ENCODE measurements at places on chromosomes 1 and 21.

DNA sequence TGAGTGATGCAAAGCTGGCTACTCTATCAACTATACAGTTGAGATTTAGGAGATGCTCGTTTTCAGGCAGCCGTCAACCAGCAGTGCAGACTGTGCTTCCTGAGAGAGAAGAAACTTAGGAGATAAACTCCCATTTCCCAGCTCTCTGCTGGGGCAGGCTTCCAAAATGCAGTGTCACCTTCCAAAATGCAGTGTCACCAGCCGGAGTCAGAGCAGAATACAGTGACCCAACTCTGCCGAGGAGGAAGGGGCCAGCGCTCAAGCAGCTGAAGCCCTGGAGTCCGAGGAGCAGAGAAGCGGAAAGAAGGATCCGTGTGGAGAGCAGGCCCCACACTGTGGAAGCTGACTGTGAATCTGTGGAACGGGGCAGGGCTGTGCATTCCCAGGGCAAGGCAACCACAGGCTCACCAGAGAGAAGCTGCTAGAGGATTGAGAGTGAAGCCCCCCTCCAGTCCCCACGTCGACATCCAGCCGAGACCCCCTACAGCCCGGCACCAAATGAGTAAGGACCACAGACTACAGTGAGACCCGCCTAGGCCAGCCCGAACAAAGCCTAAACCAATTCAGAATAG is 703 bp upstream of the KRTAP12-1 start:
- DNase-seq = no peak

DNA sequence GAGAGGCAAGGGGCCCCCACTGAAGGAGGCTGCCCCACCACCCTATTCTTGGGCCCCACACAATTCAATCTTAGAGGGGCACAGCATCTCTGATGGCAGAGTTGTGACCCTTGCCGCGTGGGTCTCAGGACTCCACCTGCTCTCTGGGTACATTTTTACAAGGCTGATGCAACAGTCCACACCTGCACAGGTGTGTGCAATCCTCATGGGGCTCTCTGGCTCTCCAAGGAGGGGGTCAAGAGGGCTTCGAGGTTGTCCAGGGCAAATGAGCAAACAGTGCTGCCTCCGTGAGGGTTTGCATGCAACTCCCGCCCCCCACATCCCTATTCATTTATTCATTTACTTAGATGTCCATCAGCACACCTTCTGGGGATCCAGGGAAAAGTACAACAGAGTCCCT is 81.6 kb upstream of the IFFO2 start:
- DNase-seq = no peak

GRCh38 chr1:32639489-32640075 is 10.8 kb downstream of the ZBTB8OS start:
- DNase-seq = no peak

DNA sequence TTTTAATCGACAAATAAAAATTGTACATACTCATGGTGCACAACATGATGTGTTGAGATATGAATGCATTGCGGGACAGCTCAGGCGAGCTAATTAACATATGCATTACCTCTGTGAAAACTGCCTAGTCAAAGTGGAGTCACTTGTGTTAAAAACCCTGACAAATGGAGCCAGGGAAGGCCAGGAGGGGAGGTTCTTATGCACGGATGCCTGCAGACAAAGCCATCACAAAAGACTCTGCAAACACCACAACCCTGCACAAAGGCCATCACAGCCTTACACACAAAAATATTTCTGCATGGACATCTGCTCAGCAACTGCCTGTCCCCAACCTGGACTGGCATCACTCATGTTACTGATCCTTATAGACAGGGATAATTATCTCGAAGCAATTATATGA is 204.4 kb upstream of the AJAP1 start:
- no peak for DNase-seq

GRCh38 chr1:89573410-89573809 is 48.8 kb downstream of the LRRC8B start:
- DNase-seq = no peak

DNA sequence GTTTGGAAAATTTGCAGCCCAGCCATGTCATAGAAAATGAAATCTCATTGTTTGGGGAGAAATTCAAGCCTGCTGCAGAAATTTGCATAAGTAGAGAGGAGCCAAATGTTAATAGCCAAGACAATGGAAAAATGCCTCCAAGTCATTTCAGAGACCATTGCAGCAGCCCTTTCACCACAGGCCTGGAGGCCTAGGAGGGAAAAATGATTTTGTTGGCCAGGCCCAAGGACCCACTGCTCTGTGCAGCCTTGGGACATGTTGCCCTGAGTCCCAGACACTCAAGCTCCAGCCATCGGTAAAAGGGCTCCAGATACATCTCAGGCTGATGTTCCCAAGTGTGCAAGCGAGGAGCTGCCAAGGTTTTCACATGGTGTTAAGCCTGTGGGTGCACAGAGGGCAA is 1.1 kb downstream of the KRTAP19-2 start:
- no peak for DNase-seq

GRCh38 chr1:20343149-20343937 is 52.7 kb downstream of the VWA5B1 start:
- DNase-seq = peak; percentile 25

DNA sequence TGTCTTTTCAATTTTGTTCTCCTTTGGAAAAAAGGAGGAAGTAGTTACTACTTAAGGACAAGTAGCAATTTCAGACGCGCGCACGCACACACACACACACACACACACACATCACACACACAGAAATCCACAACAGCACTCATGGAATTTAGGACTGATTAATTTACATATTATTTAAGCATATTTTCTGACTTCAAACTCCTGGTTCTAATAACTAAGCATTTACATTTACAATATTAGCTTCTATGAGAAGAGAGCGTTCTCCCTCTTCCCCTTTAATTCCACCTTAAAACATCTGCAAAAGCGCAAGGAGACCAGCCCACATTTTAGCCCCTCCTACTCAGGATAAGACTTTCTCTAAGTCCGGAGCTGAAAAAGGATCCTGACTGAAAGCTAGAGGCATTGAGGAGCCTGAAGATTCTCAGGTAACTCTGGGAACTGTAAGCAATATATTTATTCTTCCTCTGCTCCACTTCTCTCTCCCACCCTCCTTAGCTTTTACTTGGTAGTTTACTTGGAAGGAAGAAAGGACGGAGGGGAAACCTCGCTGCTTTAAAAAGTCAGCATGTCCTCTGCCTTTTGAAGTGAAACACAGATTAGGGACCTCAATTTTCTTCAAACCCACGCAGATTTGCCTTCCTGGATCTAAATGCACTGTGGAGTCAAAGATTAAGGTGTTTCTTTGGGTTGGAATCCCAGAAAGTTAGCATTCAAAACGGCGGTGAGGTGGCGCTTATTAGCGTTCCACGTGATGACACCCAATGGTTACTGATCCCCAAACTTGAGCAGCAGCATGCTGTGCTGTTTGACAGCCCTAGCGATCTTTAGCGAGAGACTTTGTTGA is at the start of gene PLA2G4A:
Gene PLA2G4A (plus strand): TSS at position 339 of the 844 bp plus-strand sequence. CDS start 25,406 bp downstream, outside the sequence.
- peak; percentile 21 for DNase-seq

DNA sequence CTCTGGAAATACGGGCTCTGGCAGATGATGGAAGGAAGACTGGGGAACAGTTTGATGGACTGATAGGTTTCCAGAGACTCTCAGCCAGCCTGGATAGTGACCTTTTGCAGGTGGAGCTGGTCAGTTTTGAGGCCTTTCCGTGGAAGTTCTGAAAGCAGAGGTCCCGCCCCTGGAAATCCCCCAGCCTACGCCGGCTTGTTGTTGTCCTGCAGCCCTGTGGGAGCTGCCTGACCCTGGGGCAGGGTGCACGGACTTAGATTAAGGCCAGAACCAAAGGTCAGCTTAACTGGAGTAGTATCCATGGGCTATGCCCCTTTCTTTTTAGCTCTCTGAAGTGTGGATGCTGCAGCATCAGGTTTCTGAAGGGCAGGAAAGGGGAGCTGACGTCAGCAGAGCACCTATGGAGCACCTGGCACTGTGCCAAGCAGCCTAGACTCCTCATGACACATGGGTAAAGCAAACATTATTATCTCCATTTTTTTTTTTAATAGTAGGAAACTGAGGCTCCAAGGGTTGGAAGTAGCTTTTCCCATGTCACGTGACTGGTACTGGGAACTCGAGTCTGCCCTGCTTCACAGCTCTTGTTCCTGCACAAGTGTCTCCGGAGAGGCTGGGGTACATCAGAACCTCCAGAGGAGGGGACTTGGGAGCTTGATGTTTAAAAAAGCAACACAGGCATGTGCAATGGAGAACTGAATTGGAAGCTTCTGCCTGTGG is 38.5 kb downstream of the IER5 start:
- DNase-seq = no peak

GRCh38 chr1:86696522-86696921 is 7.9 kb upstream of the SH3GLB1 start:
- no peak for DNase-seq

- no peak for DNase-seq
Observed at GRCh38 chr1:26160527-26161414, 1.9 kb downstream of the FAM110D start.

- DNase-seq = no peak
Observed at GRCh38 chr1:115063228-115063901, 25.9 kb downstream of the TSPAN2 start.

- DNase-seq = no peak
Observed at GRCh38 chr1:161987872-161988271, 35.8 kb downstream of the OLFML2B start.

DNA sequence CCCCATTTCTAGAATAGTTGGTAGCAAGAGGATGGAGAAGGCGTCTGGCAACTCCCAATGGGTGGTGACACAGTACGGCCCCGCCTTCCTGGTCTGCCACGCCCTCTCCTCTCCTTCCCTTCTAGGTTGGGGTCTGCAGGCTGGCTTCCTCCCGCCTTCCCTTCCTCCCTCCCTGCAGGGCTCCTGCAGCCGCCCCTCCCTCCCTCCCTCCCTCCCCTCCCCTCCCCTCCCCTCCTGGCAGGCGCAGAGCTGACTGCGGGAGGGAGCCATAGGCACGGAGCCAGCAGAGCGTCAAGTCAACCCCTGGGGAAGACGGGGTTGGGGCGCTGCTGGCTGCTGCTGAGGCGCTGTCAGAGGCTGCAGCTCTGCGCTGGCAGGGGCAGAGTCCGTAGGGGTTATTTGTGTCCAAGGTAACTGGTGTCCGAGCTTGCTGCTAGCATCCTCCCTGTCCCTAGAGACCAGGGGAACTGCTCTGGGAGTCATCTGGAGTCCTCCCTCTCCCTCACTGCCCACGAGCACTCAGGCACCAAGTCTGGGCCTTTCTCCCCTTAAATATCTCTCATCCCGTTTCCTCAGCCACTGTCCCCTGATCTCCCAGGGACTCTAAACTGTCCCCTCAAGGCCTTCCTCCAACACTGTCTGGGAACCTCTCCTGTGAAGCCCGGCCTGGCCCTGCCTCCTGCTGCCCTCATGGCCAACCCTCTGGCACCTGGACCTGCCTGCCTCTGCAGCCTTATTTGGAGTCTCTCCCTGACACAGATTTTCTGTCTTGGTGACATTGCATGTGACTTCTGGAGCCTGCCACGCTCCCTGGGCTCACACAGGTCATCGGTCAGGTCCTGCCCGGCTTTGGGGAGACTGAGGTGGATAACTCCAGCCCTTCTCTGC is 57.4 kb upstream of the ACOT11 start:
- no peak for DNase-seq

- no peak for DNase-seq
Observed at GRCh38 chr1:150362721-150363425, 1.1 kb upstream of the RPRD2 start.

DNA sequence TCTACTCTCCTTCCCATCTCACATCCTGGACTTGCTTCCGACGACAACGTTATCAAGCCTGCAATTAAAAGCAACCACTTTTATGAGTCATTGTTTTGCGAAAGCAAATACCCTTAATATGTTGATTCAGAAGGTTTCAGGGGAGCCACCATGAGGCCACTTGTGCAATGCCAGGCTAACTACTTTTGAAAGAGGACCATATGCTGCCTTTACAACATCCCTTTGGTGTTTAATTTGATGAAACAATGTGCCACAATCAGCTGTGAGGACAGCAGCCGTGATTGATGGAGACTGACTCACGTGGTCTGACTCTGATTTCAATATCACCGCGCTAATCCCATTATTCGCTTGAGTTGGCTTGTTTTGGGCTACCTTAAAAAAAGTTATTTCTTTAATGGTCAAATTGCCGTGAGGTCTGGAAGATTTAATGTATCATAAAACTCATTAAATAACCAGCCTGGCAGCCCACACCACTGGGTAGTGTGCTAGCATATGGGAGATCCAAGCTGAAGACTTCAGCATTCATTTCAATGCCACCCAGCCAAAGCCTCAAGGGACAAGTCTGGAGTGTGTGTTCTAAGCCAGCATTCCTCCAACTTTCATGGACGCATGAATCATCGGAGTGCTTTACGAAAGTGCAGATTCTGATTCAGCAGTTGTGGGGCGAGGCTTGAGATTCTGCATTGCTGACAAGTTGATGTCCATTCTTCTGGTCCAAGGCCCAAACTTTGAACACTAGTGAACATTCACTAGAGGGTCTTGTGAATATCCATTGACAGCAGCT is 73.3 kb upstream of the PAXBP1 start:
- no peak for DNase-seq

- DNase-seq = peak; percentile 27
Observed at GRCh38 chr1:19405761-19406487, 79.4 kb downstream of the CAPZB start.

DNA sequence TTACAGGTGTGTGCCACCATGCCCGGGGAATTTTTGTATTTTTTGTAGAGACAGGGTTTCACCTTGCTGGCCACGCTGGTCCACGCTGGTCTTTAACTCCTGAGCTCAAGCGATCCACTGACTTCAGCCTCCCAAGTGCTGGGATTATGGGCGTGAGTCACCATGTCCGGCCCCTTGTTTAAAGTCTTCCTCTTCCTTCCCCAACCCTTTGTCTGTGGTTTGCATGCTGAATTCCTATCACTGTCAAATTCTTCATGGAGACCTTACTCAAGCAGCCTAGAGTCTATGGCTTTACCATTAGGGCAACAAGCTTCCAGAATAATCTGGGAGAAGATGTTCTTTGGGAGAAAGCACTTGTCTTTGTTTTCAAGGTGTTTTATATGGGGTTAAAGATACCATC is 34.7 kb downstream of the B3GALT5 start:
- no peak for DNase-seq

DNA sequence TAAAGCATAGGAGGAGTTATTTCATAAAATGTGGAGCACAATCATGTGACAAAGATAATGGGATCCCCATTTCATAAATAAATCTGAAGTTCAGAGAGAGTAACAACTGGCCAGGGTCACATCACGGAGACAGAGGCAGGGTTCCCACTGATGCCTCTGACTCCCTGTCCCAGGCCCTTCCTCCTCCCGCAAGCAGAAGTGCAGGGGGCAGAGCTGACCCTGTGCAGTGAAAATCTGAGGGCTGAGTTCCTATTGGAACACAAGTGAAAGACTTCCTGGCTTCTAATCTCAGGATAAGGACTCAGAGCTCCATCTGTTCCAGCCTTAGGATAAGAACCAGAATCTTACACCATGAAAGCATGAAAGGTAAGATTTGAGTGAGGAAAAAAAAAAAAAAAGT is 22.0 kb downstream of the SELL start:
- no peak for DNase-seq

DNA sequence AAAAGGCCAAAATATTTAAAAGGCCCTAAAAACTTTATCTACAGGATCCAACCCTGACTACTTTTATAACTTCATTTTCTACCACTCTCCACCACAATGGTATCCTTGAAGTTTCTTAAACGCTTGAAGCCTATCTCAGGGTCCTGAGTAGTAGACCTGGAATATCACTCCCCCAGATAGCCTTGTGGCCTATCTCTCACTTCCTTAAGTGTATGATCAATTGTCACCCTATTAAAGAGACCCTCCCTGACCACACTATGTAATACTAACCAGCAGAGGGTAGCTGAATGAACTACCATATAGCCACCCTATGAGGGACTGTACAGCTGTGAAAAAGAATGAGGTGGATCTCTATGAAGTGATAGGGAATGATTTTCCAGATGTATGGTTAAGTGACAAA is 5.6 kb downstream of the CD58 start:
- no peak for DNase-seq
